ENCODE measurements at places on chromosomes 2 and 18.
A peak's percentile ranks its signal among the peaks of the same experiment; 100 is the strongest.

GRCh38 chr2:881204-881918 is 69.3 kb upstream of the SNTG2 start:
- no peak for DNase-seq

DNA sequence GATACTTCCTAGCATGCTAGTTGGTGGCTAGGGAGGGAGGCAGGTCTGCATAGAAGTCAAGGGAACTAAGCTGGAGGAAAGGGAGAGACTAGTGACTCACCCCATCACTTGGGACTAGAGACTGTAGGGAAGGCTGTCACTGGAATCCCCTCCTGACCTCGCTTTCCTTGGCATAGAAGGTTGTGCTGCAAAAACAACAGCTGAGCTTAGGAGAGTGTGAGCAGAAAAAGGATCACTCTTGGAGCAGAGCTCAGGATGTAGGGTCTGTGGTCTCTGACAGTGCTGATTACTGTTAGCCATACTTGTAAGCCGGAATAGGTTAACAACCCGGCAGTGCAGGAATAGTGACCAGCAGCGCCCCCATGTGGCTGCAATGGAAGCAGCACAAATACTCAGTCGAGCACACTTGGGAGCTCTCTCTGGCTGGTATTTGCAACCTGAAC is 66.9 kb upstream of the SMAD2 start:
- DNase-seq: no peak

- DNase-seq: no peak
Observed at GRCh38 chr2:160928854-160929301, 231.3 kb upstream of the TANK start.

DNA sequence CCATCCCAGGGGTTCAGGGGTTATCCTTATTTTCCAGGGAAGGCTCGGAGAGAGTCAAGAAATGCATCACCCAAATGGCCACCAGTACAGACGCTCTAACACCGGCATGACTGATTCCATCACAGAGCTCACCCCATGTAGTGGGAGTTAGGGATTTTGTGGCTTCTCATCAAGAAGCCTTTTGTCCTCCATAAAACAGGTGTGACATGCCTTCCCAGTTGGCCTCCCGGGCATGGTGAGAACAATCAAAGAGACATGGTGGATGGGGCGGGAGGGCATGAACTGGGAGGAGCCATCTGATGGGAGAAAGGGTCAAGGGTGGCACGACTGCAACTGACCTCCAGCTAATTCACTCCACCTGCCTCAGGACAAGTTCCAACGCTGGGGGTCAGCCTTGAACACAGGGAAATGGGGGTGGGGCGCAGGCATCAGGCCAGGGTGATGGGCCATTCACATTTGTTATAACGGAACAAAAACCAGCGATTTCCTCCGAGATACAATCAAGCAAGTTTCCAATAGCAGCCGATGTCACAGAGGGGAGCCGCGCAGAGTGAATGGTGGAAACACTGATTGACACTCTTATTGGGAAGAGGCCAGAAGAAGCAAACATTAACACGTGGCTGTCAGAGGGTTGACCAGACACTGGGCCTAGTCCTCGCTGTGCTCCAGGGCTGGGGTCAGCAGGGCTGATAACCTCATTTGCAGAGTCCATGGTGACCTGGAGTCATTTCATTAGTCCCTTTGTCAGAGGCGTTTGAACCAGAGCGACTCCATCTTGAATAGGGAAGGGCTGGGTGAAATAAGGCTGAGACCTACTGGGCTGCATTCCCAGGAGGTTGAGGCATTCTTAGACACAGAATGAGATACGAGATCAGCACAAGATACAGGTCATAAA is 80.5 kb upstream of the HPCAL1 start:
- no peak for DNase-seq

DNA sequence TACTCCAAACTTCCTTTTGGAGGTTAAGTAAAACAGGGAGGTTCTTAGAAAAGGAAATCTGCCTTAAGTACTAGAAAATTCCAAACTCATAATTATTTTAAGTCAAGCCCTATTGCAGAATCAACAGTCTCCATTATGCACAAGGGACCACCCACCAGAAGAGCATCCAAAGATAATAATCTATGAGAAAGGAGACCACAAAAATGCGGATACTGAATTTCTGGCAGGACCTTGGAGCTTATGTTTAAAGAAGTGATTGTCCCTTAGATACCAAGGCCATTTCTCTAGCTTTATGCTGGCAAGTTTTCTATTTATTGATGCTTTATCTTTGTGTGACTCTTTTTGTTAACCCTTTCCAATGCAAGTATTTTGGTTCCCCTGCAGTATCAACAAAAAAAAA is 404.0 kb upstream of the MMADHC start:
- DNase-seq: no peak

- DNase-seq: no peak
Observed at GRCh38 chr2:235088496-235088921, 136.7 kb downstream of the SH3BP4 start.

GRCh38 chr2:72024451-72025175 is 123.0 kb downstream of the CYP26B1 start:
- DNase-seq: no peak

- no peak for DNase-seq
Observed at GRCh38 chr2:62227386-62228075, 31.6 kb downstream of the B3GNT2 start.

GRCh38 chr18:42047721-42048120 is 92.7 kb downstream of the PIK3C3 start:
- DNase-seq: no peak

GRCh38 chr2:73640511-73640911 is 1.7 kb downstream of the NAT8 start:
- DNase-seq: no peak

GRCh38 chr2:1024981-1025380 is 74.3 kb downstream of the SNTG2 start:
- no peak for DNase-seq

- no peak for DNase-seq
Observed at GRCh38 chr2:20829861-20830260, 7.0 kb upstream of the LDAH start.

DNA sequence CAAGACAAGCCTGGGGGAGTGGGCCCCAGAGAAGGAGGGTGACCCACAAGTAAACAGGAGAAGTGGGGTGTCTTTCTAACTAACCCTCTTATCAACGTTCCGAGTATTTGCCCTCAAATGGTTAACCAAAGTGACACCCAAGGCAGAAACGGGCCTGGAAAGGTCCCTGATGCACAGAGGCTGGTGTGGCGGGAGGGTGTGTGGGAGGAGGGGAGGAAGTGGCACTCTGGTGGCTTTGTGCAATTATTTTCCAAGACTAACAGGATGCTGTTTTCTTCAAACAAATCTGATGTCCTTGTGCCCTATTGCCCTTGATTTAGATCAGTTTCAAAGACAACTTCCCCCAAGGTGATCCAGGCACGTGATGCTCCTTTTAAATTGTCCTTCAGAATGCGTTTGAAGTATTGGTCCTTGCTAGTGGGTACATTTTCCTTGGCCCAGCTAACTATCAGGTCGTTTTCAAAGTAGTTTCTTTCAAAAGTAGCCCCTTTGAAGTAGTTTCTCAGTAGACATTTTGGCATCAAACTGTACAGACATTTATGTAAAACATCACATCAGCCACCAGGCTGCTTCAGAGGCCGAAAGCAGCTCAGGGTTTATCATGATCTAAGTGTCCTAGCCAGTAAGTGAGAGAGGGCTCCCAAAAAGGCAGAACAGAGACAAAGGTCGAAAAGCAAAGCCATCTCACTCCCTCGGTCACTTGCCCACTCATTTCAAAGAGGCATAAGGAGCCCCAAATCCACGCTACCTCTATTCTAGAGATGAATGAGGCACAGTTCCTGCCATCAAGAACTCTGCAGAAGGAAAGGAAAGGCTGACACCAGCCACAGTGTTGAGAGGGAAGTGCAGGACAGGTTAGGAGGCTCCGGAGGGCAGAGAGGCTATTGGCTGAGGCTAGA is 371.1 kb upstream of the ID2 start:
- peak; percentile 61 for DNase-seq

- no peak for DNase-seq
Observed at GRCh38 chr18:36460324-36460850, 162.9 kb downstream of the FHOD3 start.

- no peak for DNase-seq
Observed at GRCh38 chr2:58939388-58939787, 698.3 kb upstream of the FANCL start.

DNA sequence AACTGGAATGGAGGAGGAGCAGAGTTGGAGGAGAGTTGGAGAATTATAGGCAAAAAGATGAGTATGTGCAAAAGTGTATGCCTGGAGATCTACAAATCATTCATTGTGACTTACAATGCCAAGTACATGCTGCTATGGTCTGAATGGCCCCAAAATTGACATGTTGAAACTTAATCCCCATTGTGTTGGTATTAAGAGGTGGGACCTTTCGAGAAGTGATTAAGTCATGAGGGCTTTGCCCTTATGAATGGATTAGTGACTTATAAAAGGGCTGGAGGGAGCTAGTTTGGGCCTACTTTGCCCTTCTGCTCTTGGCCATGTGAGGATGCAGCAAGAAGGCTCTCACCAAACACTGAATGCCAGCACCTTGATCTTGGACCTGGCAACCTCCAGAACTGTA is 6.3 kb upstream of the RBMS1 start:
- DNase-seq: no peak

DNA sequence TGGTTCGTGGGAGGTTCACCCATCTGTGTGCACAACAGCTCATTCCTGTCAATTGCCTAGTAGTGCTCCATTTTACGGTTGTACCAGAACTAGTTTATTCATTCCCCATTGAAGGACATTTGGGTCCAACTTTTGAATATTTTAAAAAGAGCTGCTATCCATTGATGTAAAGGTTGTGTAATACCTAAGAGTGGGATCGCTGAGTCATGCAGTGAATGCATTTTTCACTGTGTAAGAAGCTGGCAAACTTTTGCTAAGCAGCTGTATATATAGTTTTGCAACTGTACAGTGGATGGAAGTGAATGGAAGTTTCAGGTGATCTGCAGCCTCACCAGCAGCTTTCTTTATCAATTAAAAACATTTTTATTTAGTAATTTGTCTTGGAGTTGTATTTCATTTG is 104.5 kb downstream of the DCDC2C start:
- DNase-seq: no peak

DNA sequence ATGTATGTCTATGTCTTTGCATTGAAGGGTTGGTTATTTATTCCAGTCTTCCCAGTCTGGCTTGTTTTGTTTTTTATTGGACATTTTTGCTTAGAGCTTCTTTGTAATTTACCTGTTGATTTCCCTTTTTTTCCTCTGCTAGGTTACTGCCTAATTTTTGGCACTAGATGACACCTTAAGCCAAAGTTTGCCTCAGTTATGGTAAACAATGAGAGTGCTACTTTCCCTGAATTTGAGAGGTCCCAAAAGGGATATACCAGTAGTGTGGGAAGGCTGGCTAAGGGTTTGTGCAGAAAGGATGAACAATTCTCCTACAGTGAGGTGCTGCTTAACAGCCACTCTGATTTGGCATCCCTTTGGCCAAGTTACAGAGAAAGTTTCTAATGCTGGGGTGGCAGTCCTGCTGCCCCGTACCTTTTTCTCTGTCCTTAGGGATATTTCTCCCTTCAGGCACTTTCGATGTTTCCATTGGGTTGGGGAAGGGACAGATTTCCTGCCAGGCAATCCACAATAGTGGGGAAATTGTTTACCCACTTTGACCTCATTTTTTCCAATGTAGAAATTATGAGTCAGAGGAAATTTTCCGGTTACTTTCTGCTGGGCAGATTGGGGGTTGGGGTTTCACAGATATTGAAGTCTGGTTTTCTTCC is 354.9 kb downstream of the PTPRM start:
- DNase-seq: no peak

- DNase-seq: no peak
Observed at GRCh38 chr18:24585996-24586566, 125.6 kb downstream of the HRH4 start.

DNA sequence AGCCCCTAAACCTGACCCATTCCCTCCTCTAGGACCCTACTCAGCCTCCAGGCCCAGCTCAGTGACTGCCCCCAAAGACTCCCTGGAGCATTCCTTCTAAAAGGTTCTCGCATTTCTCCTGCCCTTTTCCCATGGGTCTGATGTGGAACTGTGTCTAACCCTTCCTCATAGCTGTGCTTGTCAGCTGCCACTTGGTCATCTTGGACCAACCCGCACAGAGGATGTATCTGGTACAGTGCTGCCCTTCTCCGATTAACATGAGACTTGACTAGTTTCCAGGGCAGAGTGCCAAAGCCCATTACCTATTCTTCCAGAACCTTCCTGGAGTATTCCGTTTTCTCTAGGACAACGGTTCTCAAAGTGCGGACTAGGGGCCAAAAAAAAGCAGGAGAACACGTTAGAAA is 518 bp upstream of the NFU1 start:
- peak; percentile 2 for DNase-seq

GRCh38 chr2:46232860-46233259 is 64.3 kb upstream of the EPAS1 start:
- DNase-seq: no peak

DNA sequence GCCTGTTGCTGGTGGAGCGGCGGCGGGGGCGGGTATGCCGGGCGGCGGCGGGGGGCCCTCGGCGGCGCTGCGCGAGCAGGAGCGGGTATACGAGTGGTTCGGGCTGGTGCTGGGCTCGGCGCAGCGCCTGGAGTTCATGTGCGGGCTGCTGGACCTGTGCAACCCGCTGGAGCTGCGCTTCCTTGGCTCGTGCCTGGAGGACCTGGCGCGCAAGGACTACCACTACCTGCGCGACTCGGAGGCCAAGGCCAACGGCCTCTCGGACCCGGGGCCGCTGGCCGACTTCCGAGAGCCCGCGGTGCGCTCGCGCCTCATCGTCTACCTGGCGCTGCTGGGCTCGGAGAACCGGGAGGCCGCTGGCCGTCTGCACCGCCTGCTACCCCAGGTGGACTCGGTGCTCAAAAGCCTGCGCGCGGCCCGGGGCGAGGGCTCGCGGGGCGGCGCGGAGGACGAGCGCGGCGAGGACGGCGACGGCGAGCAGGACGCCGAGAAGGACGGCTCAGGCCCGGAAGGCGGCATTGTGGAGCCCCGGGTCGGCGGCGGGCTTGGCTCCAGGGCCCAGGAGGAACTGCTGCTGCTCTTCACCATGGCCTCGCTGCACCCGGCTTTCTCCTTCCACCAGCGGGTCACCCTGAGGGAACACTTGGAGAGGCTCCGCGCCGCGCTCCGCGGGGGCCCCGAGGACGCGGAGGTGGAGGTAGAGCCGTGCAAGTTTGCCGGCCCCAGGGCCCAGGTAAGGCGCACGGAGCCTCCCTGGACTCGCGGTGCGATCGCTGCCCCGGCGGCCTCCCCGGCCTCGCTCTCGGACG is 1.0 kb downstream of the ZCCHC2 start:
- DNase-seq: peak; percentile 35

GRCh38 chr18:12928641-12929040 is 19.2 kb upstream of the SEH1L start:
- no peak for DNase-seq

DNA sequence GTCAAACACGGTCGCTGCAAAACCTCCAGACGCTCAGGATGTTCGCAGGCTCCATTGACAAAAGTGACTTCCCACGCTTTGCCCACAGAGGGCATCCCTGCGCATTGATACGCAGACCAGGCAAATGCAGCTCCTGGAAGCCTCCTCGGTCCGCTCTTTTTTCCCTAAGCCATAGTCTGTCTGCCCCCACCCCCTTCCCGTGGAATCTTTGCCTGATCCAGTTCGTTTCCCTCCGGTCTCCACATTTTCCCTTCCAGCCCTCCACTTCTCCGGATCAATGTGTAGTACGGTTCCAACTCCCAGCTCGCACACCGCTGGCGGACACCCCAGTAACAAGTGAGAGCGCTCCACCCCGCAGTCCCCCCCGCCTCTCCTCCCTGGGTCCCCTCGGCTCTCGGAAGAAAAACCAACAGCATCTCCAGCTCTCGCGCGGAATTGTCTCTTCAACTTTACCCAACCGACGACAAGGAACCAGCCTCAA is at the start of gene DCC:
Gene DCC (plus strand): TSS at position 307 of the 481 bp plus-strand sequence. CDS start 591 bp downstream, outside the sequence.
- DNase-seq: no peak

Data from CD4-positive, alpha-beta T cell treated with Interleukin-6 at 100 ng/mL for 8 hours (primary cell).